Immature natural killer cell (primary cell): ENCODE measurements at places on chromosomes 11 and 22. TPM values are rescaled to one million over a fixed set of nuclear protein-coding genes. Genes with fewer than 3 reads are reported as not detected.

Gene OR5B21
- not detected for polyA plus RNA-seq

Gene GRM5
- polyA plus RNA-seq: not detected

Gene CECR2
- polyA plus RNA-seq: not detected

Gene APOBEC3H
- 16.7 TPM for polyA plus RNA-seq

Gene FXYD2
- 12.0 TPM for polyA plus RNA-seq
